ENCODE measurements at places on chromosomes 6 and 20.

DNA sequence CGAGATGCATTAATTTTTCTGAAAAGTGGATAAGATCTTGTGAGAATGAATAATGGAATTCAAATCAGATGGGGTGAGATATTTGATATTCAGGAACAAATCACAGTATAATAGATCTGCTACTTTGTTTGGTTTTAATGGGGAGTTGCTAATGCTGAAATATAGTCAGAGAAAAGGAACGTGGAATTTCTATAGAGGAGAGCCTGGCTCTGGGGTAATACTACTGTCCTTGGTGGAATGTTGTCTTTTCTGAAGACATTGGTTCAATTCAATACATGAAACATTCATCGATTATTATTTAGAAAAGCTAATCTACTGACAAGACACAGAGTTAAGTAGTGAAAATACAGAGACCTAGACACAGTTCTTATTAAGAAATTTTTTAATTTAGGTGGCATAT is 108.6 kb downstream of the ESR1 start:
- DNase-seq, result no peak

GRCh38 chr6:143061597-143062385 is 1.1 kb downstream of the AIG1 start:
- DNase-seq, result no peak

DNA sequence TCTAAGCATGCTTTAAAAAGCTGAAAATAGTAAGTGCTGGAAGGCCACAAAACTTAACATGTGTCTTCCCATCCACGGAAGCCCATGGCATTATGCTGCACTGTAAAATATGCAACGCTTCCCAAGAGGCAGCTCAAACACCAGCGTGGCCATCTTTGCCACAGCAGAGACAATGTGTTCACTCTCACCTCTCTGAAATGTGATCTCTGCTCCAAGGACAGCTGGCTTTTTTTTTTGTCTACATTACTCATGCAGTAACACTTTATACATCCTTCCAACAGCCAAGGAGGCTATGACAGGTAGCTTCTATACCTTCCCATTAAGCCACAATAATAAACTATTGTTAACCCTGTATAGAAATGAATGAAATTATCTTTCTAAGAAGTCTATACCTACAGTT is 49.2 kb downstream of the BLOC1S5 start:
- DNase-seq, result no peak

GRCh38 chr6:114997813-114998292 is 655.0 kb upstream of the HS3ST5 start:
- no peak for DNase-seq

DNA sequence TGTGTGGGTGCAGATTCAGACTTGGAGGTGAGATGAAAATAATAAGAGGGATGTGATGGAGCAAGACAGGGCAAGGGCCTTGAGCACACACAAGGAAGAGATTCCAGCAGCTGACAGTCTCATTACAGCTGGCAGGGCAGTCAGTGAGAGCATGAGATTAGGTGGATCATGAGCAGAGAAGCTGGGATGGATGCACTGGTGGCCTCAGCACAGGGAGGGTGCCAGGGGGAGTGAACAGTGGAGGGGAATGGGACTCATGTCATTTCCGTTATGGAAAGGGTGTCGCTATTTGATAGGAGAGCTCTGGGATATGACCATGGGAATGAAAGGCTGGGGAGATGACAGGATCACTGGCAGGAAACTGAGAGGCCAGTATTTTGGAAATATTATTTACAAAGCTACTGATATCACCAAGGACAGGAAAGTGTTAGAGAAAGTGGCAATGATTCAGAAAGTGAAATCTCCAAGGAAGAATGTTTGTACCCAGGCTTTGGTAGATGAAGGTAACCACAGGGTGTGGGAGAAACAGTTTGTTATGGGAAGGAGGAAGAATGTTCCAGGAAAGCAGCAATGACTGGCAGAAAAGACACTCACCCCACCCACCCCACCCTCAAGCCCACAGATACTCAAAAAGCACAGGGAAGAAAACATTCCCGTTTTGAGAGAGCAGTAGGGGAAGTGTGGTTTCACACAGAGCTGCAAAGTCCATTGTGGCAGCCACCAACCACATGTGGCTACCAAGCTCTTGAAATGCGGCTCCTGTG is 214.7 kb upstream of the PROKR2 start:
- peak; percentile 50 for DNase-seq

GRCh38 chr6:148578489-148578814 is 168.4 kb upstream of the UST start:
- no peak for DNase-seq

GRCh38 chr20:44701858-44702256 is 13.3 kb upstream of the CCN5 start:
- no peak for DNase-seq

DNA sequence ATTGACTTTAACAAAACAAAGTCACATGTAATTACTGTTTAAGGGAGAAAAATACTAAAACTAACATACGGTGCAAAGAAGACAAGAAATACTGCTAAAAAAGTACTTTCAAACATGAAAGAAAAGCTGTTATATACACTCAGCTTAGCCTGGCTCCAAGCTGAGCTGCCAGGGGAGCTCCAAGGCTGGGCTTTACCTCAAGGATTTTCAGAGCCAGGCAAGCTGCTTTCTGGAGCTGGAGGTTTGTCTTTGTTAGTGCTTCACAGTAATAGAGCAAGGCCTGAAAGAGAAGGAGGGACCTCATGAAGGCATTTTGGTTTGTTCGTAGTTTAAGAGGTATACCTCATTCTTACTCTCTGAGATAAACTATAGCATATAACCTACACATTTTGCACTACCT is 19.6 kb upstream of the ARMH2 start:
- no peak for DNase-seq

GRCh38 chr6:152091851-152092341 is 284.4 kb downstream of the ESR1 start:
- DNase-seq, result peak; percentile 67

DNA sequence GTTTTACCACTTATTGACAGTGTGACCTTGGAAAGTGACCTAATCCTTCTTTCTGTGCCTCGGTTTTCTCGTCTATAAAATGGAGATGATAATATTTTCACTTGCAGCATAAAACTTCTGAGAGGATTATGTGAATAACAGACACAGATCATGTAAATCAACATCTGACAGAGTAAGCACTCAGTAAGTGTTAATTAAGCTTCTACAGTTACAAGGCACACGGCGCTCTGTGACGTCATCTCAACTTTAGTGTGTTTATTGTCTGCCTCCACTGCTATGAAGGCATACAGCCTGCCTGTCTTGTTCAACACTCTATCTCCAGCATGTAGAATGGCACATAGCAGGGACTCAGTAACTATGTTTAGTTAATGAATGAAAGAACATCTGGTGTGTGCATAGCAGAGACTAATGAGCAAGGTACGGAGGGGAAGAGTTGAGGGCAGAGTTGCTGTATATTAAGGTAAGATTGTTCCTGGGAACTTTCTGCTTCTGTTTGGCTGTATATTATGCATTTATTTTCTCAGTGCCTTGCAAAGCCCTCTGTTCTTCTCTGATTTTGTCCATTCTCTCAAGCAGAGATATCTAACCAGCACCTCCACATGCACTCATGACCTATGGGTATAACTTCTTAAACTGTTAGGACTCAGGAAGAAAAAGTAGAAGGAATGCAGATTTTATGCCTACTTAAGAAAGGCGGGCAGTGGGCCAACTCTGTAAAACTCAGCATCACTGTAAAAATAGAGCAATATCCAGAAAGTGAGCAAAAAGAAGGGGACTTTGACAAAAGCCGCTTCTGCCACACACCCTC is 66.4 kb upstream of the STMND1 start:
- no peak for DNase-seq

DNA sequence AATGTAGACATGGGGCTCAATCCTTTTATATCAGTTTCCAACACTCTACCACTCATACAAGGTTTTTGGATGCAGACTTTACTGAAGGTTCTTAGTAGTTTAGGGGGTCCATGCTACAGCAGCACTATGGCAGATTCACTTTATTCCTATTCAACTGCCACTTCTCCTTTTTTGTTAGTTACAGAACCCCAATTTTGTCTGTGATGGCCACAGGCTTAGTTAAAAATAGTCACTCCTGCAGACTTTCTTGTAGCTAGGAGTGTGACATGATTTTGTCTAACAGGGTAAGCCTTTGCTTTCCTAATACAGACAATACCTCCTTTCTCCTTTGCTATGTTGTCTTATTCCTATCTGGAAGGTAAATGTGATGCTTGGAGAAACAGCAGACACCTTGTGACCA is 90.0 kb upstream of the SLC24A3 start:
- DNase-seq, result no peak

- peak; percentile 36 for DNase-seq
These were observed 161.7 kb downstream of the RIMS1 start for GRCh38 chr6:72048080-72048479.

- no peak for DNase-seq
These were observed 459.6 kb upstream of the SOX4 start for GRCh38 chr6:21133901-21134300.

DNA sequence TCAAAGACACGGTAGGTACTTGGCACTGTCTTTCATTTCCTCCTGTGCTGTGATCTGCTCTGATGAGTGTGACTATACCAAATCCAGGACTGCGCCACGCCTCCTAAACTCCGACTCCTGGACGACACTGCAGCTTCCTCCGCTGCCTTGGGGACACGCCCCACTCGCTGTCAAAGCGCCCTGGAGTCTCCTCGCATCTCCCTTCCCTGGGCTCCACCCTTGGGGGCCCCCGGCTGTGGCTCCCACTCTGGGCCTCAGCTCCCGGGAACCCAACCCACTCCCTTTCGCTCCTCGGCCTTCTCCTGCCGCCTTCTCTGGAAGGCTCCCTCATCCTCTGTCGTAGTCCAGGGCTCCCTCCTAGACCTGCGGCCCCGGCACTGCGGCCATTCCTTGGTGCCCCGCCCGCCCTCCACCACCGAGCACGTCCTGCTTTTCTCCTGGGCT is 61.2 kb downstream of the RSPH3 start:
- peak; percentile 79 for DNase-seq

GRCh38 chr6:156398371-156398770 is 378.8 kb upstream of the ARID1B start:
- DNase-seq, result no peak

DNA sequence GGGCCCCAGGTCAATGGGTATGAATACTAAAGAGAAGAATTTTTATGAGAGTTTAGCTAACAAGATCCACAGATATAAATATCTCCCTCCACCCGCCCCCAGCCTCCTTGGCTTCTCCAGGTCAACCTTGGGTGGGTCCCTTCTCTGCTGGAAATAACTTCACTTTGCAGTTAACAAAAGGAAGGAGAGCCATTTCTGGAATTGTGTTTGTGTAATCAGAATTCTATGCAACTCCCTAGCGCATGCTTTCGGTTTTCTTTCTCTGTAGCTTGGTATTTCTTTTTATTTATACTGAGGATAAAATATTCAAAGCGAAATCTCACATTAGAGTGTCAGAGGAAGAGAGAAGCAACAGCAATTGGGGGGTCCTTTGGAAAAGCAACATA is 27.1 kb downstream of the RIPOR2 start:
- DNase-seq, result peak; percentile 50

DNA sequence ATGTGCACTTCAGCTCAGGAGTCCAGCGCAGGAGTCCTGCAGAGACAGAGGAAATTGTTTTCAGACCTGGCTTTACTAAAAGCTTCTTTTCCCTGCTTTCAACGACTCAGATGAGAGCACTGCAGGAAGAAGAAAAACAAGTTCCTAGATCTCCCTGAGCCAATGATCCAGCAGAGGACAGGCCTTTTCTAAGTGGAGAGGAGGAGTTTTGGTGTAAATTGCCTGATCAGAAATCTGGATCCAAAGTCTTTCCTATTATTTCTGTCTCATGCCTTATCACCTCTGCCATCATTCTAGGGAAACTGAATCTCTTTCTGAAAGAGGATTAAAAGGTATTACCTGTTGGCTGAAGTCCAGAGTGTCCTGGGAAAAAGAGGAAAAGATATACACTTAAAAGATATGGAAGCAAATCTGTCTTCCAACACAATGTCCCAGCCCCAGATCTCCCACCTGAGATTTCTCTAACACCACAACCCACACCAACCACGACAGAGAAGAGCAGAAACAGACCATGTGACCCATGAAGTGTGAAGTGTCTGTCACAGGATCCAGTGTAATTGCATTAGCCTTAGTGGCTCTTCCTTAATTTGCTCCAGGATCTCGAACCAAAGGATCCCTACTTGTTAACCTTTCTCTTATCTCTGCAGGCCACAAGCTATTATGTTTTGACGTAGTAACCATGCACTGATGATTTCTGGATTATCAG is 23.1 kb upstream of the HLA-DRB5 start:
- DNase-seq, result no peak

- DNase-seq, result peak; percentile 3
These were observed 8.7 kb upstream of the GMEB2 start for GRCh38 chr20:63635431-63636141.

DNA sequence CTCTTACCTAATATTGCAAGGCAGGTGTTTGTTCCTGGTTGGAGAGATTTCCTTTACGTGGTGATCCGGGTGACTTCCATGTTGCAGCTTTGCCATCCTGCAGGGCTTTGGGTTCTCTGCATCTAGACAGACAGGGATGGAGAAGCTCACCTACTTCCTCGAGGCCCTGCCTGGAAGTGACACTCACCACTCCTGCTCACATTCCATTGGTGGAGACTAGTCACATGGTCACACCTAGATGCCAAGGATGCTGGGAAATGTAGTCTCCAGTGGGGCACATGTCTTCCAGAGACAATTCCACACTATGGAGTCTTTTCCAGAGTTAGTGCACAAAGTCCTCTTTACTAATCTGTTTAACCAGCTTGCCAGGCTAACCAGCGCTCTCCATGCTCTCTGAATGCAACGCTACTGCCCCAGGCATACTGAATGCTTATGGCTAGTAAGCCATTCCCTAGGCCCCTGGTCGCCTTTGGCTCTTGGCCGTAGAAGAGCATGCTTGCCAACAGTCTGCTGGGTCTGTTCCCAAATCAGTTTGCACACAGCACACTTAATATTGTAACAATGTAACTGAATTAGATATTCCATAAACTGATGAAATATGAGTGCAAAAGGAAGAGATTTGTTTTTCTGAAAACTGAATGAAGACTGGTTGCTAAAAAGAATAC is 6.7 kb upstream of the KCNK15 start:
- DNase-seq, result peak; percentile 76

GRCh38 chr6:168280020-168280898 is 39.3 kb downstream of the DACT2 start:
- DNase-seq, result no peak

DNA sequence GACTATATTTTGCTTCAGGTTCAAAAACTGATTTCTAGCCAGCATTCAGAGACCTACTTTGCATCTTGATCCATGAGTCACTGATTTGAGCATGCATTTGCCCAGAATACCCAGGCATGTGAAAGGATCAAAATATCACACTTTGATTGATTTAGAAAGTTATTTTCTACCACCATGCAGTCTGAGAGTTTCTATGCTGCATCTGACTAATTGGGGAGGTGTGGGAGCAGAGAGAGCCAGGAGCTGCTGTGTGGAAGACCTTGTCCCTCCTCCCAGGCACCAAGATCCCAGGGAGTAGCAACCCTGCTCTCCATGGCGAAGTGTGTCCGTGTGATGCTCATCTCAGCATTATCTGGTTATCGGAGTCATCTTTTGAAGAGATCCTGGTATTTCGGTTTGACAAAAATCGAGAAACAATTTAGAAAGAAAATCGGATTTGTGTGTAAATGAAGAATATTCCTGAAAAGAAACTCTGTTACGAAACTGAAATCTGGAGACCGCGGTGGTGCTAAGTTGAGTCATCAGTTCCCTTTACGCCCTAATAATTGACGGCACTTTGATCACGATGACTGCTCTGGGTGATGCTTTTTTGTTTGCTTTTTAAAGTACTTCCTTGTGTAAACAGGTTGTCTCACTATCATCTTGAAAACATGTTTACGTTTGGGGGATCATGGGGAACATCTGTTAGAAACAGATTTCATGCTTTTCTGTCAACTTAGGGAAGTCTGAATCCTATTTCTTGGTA is 193.4 kb downstream of the BACH2 start:
- DNase-seq, result no peak

- DNase-seq, result no peak
These were observed 9.1 kb downstream of the PTGIS start for GRCh38 chr20:49558826-49559225.

Data from AG20443 (cell line).